ENCODE measurements at places on chromosomes 12 and 14.

GRCh38 chr12:111349748-111350520, 19.0 kb downstream of the PHETA1 start:
- DNase-seq, result no peak

DNA sequence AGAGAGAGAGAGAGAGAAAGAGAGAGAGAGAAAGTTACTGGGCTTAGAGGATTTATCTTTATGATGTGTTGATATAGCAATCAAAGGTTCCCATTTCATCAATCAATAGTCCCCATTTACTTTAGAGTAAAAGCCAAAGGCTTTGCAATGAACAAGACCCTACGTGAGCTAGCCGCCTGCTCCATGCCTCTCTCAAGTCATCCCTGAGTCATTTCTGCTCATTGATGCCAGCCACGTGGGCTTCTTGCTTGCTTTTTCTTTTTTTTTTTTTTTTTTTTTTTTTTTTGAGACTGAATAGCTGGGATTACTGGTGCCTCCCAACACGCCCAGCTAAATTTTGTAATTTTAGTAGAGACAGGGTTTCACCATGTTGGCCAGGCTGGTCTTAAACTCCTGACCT, 70.9 kb downstream of the GPR135 start:
- DNase-seq, result no peak

DNA sequence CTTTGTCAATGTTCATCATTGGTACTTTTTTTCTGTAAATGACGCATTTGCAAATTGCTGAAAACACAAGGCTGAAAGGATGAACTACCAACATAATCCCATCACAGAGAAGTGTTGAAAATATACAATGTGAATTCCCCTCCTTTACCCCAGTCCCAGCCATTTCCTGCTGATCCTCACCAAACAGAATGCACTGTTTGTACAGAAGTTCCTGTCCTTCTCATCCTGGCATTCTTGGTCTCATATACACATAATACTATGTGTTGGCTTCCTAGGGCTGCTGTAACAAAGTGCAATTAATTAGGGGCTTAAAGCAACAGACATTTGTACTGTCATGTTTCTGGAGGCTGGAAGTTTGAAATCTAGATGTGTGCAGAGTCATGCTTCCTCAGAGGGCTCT, 836.2 kb upstream of the MGAT4C start:
- no peak for DNase-seq

DNA sequence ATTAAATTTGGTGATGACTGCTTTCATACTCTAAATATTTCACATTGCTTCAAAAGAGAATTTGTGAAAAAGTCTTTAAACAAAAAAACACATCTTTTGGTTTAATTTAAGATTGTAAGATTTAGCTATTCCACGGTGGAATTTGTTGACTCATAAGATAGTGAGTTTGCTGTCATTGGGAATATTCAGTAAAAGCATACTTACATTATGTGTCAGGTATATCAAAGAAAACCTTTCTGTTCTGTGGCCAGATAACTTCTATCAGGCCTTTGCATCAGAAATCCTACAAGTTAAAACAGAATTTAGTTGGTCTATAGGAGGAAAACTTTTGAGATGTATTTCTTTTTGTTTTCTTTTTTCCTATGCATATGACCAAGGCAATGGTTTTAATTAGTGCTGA, 148.8 kb upstream of the E2F7 start:
- DNase-seq, result no peak

GRCh38 chr14:33987565-33988080, 36.7 kb upstream of the EGLN3 start:
- DNase-seq, result no peak

GRCh38 chr12:87464565-87464964, 564.6 kb downstream of the C12orf50 start:
- no peak for DNase-seq

DNA sequence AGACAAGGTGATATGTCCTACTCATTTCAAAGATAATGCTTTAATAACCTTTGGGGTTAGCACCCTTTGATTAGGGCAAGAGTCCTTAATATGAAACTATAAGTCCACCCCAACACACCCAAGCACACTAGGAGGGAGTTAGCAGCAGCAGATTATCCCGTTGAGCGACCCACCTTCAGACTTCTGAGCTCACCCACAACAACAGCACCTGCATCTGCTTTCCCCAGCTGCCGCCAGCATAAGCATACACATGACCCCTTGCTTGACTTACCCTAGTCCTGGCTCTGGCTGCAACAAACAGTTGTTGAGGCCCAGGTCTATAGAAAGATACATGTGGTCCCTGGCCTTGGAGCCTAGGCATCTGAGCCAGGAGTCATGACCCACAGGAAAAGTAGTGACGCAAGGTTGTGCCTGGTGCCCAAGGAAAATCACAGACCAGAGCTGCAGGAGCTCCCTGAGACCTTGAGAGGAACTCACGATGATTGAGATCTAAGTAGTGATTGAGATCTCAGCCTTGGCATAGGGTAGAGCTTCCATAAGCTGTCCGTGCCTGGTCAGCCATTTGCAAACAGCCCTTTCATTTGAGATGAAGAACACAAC, 19.0 kb downstream of the ZDHHC22 start:
- DNase-seq, result no peak

DNA sequence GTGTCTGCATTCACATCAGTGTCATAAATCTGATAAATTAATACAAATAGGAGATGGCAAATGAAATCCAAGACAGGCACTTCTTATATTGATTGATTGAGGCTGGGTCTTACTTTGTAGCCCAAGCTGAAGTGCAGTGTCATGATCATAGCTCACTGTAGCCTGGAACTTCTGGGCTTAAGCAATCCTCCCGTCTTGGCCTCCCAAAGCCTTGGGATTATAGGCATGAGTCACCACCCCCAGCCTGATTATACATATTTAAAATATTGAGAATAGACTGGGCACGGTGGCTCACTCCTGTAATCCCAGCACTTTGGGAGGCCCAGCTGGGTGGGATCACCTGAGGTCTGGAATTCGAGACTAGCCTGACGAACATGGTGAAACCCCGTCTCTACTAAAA, 51.3 kb downstream of the MARK3 start:
- DNase-seq, result no peak

DNA sequence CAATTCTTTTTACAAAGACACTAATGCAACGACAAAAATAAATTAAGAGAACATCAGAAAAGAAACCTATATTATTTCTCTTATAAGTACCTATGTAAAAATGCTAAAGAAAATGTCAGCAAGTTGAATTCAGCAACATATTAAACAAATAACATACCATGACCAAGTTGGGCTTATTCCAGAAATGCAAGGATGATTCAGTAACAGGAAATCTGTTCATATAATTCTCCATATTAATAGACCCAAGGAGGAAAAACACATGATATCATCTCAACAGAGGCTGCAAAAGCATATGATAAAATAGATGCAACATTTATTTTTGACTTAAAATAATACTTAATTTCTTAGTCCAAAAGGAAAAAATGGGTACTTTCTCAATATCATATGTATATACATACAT, 25.1 kb upstream of the GPHB5 start:
- DNase-seq, result peak; percentile 10

GRCh38 chr14:61472801-61473376, 151.5 kb downstream of the PRKCH start:
- DNase-seq, result no peak

DNA sequence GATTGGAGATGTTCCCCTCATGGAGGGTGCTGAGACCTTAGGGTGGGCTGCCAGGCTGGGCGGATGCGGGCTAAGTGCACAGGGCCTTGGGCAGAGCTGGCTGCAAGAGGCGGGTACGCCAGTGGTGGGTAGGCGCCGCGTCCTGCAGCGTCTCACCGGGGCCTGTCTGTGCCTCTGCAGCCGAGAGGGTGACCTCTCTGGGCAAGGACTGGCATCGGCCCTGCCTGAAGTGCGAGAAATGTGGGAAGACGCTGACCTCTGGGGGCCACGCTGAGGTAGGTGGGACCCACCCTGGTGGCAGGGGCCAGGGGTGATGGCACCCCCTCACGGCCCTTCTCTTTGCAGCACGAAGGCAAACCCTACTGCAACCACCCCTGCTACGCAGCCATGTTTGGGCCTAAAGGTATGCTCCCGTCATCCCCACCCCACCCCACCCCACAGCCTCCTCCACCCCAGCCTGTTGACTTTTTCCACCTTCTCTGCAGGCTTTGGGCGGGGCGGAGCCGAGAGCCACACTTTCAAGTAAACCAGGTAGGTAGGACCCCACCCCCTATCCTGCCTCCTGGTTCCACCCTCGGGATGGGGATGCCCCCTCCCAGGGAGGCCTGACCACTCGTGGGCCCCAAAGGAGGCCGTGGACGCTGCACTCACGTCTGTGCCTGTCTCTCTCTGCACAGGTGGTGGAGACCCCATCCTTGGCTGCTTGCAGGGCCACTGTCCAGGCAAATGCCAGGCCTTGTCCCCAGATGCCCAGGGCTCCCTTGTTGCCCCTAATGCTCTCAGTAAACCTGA, 1.5 kb downstream of the CRIP1 start:
- DNase-seq, result no peak

GRCh38 chr14:33065634-33066033, 127.0 kb downstream of the NPAS3 start:
- no peak for DNase-seq

GRCh38 chr12:66268562-66268961, 33.7 kb upstream of the HELB start:
- DNase-seq, result no peak

DNA sequence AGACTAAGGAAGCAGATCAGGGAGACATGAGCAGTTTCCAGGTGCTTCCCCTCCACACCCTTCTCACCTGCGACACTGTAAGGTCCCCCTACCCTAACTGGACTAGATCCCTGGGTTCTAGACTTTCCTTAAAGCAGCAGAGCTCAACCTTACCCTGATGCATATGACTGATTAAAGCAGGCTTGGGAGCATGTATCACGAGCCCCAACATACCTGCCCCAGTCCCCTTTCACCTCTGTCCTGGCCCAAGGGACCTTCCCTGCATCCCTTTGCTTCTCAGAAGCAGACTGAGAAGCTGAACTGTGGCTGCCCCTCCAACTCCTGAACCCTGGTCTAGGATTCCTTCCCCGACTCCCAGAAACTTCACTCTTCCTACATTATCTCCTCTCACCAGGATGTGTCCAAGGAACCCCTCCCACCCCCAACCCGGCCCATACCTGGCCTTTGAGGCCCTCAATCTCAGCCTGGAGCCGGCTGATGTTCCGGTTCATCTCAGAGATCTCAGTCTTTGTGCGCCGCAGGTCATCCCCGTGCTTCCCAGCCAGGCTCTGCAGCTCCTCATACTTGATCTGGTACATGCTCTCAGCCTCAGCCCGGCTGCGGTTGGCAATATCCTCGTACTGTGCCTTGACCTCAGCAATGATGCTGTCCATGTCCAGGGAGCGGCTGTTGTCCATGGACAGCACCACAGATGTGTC, 5.4 kb downstream of the KRT8 start:
- no peak for DNase-seq

DNA sequence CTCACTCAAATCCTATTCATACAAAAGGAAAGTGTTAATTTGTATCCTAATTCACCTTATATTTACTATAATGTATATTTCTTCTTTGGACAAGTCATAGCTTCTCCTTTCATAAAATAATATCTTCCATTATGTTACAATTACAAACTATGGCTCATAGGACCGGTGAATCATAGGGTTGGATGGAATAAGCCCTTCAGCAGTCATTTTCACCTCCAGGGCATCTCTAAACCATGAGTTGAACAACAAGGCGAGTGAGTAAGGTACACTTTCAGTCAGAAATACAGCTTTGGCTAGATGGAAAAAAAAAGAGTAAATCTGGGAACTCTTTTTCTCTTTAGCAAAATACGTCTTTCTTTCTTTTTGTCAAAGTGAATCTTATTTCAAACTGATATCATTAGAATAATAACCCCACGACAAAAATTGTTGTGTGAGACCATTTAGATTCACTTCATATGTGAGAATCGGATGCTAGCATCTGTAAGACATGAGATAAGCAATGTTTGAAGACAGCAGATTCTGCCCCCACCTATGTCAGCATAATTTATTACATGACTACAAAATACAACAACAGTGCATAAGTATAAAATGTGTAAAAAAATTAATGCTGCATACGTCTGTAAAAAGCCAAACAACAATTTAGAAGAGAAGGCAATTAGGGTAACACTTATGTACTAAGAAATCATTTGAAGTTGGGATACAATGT, 184.4 kb upstream of the SLC38A2 start:
- DNase-seq, result peak; percentile 88

DNA sequence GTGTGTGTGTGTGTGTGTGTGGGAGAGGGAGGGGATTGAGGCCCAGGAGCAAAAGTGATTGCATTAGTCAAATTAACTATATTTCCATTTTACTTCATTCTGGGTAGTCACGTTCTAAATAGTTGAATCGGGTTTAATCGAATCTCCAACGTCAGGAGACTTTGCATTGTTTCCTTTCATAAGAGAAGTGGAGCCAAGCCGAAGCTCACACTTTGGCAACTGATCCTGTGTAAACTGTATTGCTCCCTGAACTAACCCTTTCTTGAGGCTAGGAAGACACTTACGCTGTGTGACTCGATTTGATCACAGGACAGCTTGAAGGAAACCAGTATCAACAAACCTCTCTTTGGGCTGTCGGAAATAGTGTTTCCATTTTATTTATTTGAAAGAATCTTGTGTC, 363.4 kb upstream of the ATP2B1 start:
- no peak for DNase-seq

- peak; percentile 23 for DNase-seq
Observed at GRCh38 chr14:39006721-39007410, 96.2 kb downstream of the SEC23A start.

DNA sequence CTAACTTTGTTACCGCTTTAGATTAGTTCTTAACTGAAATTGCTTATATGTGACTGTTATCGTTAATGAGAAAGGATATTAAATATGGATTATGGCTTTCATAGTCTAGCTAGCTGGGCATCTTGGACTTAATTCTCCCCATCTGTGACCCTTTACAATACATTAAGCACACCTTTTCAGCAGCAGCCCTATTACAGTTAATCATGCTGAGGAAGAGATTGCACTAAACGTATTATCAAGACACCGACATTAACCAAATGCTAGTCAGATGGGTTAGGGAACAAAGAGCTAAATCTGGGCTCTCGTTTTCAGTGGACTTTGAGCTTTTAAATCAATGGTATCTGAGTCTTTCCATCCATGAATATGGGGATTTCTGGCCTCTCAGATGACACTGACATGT, 447.5 kb upstream of the DCN start:
- DNase-seq, result no peak

- no peak for DNase-seq
Observed at GRCh38 chr14:37544407-37544806, 50.6 kb downstream of the FOXA1 start.

Data from non-pigmented ciliary epithelial cell (primary cell).